ENCODE measurements at places on chromosomes 1 and 21.

- peak; percentile 94 for DNase-seq
Measured at GRCh38 chr1:17239420-17239819, 9.5 kb upstream of the PADI3 start.

DNA sequence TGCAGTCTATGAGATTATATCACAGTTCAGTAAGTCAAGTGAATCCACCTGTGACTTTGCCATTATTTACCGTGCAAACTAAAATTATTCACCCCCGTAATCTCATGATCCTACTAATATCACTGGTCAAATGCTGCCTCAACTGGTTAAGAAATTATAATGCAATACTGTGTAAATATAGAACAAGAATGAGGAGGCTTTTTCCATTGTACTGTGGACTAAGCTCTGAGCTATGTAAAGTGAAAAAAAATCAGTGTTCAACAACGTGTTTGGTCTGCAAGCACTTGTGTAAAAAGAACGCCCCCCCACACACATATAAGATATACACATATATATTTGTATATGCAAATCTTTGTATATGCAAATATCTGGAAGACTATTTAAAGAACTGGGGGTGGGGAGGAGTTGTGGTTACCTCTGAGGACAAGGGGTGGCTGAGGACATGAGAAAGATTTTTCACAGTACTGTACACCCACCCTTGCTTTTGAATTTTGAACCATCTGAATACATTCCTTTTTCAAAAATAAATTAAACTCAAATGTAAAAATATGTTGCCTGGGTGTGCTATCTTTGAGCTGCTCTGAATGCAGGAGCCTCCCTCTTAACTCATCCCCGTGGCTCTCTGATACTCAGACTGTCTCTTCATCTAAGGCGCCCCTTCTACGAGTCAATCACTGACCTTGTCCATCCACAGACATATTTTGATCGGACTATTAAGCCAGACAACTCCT, 57.0 kb downstream of the PTP4A2 start:
- no peak for DNase-seq

DNA sequence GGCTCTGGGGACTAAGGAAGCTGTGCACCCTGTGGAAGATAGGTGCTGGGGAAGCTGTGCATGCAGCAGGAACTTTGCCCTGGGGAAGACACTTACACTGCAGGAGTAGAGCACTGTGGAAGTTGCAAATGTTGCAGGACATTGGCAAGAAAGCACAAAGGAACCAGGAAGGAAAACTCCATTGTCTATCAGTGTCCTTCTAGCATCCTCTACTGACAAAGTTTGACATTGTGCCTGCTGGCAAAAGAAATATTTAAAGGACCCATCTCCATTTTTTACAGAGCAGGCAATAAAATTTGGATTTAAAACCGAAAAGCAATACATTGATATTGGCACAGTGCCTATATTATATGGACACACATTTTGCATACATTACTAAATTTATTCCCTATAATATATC, 394.1 kb downstream of the PBX1 start:
- DNase-seq, result no peak

GRCh38 chr1:30986755-30987154, 78.2 kb upstream of the SDC3 start:
- no peak for DNase-seq

DNA sequence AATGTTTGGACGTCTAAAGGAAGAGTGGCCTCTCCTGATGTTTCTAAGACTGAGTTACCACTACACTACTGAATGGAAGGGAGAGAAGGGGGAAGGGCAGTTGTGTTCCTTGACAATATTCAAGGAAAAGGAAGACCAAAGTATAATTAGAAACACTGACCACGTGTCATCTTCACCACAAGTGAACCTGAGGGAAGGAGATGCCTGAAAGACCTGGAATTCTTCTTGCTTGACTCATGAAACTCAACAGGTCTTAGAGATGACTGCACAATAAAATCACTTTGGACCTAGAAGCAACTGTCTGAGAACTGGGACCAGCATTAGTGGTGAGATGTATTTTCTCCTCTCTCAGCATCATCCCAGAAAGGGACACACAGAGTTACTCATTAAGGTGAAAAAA, 56.7 kb downstream of the PTPN14 start:
- no peak for DNase-seq
